ENCODE measurements at places on chromosomes 16 and 17.

DNA sequence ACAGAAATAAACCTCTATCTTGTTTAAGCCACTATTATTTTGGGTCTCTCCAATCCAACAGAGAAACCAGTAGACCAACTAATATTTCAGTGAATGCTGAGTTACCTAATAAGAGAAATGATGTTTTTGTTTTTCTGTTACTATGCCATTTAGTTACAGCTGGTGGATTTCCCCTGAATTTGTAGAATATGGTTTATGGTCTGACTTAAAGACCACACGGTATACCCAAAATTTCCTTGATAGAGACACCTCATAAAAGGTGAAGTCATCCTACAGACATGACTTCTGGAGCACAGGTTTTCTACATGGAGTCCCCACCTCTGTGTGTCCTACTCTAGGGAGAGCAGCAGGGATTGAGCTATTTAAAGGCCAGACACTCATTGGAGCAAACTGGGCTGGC, 13.3 kb downstream of the PIK3R5 start:
- DNase-seq: no peak

GRCh38 chr17:48478224-48479013, 48.4 kb upstream of the SKAP1 start:
- DNase-seq: peak; percentile 43

DNA sequence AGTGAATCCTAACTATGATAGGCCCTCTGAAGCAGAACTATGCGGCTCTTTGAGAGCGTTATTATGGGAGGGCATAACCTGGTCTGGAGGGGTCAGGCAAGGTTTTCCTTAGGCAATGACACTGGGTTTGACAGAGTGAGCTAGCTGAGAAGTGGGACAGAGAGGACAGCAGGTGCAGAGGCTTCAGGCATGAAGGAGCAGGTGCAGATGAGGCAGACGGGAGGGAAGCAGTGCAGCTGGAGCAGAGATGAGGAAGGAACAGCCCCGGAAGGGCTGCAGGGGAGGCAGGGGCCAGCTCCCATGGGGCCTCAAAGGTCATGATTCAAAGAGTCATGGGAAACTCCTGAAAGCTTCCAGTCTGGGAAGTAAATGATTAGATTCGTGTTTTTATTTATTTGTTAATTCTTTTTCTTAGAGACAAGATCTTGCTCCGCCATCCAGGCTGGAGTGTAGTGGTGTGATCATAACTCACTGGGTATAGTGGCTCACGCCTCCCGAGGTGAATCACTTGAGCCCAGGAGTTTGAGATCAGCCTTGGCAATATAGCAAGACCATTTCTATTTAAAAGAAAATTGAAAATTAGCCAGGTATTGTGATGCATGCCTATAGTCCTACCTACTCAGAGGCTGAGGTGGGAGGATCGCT, 5.4 kb downstream of the MARCHF10 start:
- no peak for DNase-seq

- no peak for DNase-seq
These were observed 22.1 kb downstream of the VAC14 start for GRCh38 chr16:70778901-70779309.

GRCh38 chr17:73706428-73706827, 62.2 kb upstream of the SDK2 start:
- DNase-seq: no peak

All from stimulated activated CD8-positive, alpha-beta memory T cell treated with anti-CD3 and anti-CD28 coated beads, Interleukin-4, amount 100 ng/mL, for 48 hours (primary cell).